ENCODE measurements at places on chromosomes 4 and X. TPM values are rescaled to one million over a fixed set of nuclear protein-coding genes. Genes with fewer than 3 reads are reported as not detected.

MTCP1 gene
- total RNA-seq = 1.1 TPM

DNA sequence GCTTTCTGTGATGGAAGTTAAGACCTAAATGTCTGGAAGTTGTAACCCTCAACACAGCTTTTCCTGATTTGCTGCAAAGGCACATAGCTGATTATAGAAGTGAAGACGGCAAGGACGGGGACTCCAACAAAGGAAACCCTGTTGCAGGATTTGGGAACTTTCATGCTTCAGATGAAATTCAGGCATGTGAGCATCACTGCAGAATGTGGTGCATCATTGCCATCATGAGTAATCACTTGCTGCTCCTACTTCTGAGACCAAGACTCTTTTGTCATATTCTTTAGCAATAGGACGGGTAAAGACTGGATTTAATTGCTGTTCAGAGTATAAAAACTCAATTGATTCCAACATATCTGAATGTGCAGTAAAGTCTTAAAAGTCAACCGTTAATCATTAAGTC lies 35.8 kb downstream of the YIPF6 start:
- no peak for DNase-seq

SEPTIN6 gene
- 3.9 TPM for total RNA-seq

DNA sequence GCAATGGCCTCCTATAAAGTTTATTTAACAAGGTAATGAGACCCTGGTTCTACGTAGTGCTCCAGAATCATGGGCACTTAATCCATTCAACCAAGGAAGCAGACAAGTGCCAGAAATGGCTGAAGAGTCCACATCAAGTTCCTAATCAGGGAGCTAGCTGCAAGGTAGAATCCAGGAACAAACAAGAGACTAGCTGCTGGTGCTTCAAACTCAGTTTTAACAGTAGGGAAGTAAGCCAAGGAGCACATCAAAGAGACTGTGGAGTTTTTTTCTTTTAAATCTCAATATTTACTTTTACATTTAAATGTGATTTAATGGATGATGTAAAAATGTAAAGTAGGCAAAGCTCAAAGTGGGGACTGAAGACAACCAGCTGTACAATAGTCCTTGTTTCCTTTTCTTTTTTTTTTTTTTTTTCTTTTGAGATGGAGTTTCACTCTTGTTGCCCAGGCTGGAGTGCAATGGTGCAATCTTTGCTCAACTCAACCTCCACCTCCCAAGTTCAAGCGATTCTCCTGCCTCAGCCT lies 630.4 kb downstream of the CCSER1 start:
- DNase-seq = no peak

BRS3 gene
- not detected for total RNA-seq

DNA sequence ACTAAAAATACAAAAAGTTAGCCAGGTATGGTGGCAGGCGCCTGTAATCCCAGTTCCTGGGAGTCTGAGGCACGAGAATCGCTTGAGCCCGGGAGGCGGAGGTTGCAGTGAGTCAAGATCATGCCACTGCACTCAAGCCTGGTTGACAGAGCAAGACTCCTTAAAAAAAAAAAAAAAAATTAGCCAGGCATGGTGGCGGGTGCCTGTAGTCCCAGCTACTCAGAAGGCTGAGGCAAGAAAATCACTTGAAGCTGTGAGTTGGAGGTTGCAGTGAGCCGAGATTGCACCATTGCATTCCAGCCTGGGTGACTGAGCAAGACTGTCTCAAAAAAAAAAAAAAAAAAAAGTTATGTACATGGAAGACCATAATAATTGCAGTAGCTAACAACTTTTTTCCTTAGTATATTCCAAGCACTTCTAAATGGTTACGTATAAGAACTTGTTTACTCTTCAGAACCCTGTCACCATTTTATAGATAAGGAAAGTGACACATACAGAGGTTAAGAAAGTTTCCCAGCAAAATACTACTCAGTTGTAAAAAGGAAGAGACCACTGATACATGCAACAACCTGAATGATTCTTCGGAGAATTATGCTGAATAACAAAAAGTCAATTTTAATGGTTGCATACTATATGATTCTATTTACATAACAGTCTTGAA lies 24.5 kb downstream of the RUFY3 start:
- DNase-seq = no peak

GRCh38 chr4:87862236-87862635 lies 29.5 kb downstream of the MEPE start:
- DNase-seq = no peak

DNA sequence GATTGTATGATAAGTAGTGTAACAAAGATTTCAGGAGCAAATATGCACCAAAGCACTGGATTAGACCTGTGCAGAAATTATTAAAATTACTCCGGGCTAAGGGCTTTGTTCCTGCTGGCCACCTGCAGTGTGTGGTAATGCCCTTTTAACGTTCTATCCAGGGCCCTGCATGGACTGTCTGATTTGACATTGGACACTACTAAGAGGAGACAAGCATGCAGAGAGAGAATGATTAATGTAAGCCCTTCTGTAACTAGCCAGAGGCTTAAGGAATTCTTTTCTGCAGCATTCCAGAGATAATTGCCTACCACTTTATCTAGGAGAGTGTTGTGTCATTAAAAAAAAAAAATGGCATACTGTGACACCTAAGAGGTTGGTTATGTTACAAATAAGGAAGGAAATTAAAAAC lies 117.0 kb downstream of the PCDH7 start:
- peak; percentile 76 for DNase-seq

- DNase-seq = no peak
Observed at GRCh38 chr4:33080275-33080674, 2360.1 kb downstream of the PCDH7 start.
